ENCODE measurements at places on chromosomes 16 and 17. TPM values are rescaled to one million over a fixed set of nuclear protein-coding genes. Genes with fewer than 3 reads are reported as not detected.
A peak's percentile ranks its signal among the peaks of the same experiment; 100 is the strongest.

- H3K27ac ChIP-seq = no peak overlapping the region
- H3K4me1 ChIP-seq = peaks cover 7% of the 10 kb centered on the region
- H3K36me3 ChIP-seq = no peaks in the 10 kb centered on the region
- no peaks in the 10 kb centered on the region for H3K27me3 ChIP-seq
- DNase-seq = no peak
These were observed 22.8 kb downstream of the TAOK1 start for GRCh38 chr17:29412780-29413565.

GRCh38 chr16:3754081-3754703, 36.9 kb upstream of the TRAP1 start:
- H3K27me3 ChIP-seq = no peaks in the 10 kb centered on the region
- no peak for DNase-seq
- H3K36me3 ChIP-seq = peaks cover 43% of the 10 kb centered on the region

Gene GP2
- not detected for total RNA-seq

- H3K4me3 ChIP-seq = peak overlapping the region; percentile 24
- peak; percentile 16 for DNase-seq
- no peak overlapping the region for H3K27ac ChIP-seq
- no peaks in the 10 kb centered on the region for H3K27me3 ChIP-seq
- peaks cover 14% of the 10 kb centered on the region for H3K4me1 ChIP-seq
These were observed 603 bp downstream of the RGS11 start for GRCh38 chr16:275041-275641.

DNA sequence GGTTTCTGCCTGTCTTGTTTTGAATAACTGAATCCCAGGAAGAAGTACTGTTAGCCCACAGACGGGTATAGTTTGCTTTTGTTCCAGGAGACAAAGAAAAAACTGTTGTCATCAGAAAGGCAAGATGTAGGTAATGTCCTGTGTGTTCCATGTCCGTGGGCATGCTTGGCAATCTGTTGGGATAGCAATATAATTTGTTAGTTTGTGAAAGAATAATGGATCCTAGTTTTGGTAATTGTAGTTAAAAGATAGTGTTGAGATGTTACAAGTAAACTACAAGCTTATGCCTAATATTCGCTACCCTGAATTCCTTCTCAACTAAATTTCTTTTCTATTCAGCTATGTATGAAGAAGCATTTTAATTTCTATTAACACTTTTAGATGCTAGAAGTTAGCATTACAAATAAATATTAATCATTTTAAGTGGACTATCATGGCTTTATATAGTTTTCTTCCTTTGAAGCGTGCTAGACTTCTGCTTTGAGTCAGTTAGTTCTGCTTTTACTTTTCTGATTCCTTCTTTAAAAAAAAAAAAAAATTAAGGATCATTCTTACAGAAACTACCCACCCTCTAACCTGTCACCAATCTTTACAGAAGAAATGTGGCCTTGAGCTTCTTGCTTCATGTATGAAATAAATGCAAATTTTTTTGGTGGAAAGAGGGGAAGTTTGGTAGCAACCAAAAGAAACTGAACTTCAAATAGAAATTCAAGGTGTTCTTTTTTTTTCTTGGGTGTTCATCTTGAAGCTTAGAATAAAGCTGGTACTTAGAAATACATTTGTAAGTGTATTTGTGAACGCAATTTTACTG, 2.4 kb downstream of the EVI2A start:
- H3K27ac ChIP-seq = peak overlapping the region; percentile 73
- H3K4me3 ChIP-seq = peak overlapping the region; percentile 87

- H3K36me3 ChIP-seq = no peaks in the 10 kb centered on the region
- H3K27ac ChIP-seq = no peak overlapping the region
- H3K4me3 ChIP-seq = no peak overlapping the region
- H3K27me3 ChIP-seq = peaks cover 26% of the 10 kb centered on the region
These were observed 3.3 kb downstream of the ABCC3 start for GRCh38 chr17:50637829-50638605.

All from CD4-positive, alpha-beta memory T cell (primary cell).